ENCODE measurements at places on chromosomes 7 and 10.

DNA sequence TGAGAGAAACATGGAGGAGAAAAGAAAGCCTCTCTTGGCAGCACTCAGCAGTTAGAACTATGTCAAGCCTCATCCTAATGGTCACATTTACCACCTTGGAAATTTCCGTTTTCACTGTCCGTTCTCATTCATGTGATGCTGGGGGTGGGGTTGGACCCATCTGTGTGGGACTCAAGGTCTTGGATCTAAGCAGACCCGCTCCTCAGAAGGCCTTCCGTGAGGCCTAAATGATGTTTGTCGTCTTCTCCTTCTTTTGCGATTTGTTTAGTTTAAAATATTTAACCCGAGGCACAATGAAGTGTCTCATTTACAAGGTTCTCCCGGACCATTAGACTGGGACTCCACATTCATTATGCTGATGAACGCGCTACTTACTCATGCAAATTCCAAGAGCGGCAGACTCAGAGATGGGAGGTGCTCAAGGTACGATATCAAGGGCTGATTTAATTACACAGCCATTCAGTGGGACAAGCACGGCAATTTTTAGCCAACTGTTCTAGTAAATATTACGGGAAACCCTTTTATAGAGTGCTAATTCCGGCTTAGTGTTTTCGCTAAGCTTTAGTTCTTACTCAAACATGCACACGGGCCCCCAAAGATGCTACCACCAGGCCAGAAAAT lies 109.1 kb upstream of the EFCAB10 start:
- DNase-seq: no peak

DNA sequence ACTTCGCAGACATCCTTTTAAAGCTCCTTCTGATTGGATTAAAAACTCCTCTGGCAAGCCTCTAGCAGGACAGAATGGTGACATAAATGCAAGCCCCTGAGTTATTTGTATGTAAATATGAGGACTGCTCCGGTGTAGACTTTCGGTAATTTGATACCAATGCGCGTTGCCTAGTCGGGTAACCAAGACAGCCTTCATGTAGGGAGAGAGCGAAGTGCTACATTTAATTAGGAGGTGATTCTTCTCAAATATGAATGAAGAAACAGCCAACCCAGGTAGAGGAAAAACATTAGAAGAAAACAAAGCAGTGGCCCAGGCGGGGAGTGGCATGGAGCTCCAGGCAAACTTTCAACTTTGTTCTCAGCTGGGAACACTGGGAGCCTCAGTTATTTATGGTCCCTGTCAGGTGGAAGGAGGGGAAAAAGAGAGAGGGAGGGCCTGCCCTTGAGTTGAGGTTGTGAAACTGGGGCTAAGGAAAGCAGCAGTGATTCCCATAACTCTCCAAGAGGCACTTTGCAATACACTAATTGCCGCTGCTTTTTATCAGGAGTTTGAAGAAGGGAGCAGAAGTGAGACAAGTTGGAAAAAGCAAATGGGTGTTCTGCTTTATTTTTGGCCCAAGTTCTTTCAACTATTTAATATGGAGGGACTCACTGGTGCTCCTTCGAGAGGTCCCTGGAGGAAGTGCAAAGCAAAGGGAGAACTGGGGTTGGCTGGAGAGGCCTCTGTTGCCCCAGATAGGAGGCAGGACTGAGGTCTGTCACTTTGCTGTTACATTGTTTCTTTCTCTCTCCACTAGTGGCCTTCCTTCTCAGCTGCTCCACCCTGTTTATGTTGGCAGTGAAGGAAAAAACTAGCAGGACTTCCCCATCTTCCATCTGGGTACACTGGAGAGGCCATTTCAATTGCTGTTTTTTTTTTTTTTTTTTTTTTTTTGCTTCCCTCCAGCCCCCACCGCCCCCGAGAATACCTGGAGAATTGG lies 234.6 kb upstream of the CCDC6 start:
- peak; percentile 14 for DNase-seq

- no peak for DNase-seq
Measured at GRCh38 chr7:106626376-106627164, 34.4 kb downstream of the CCDC71L start.

- DNase-seq: no peak
Measured at GRCh38 chr10:51257511-51258248, 183.4 kb downstream of the PRKG1 start.

DNA sequence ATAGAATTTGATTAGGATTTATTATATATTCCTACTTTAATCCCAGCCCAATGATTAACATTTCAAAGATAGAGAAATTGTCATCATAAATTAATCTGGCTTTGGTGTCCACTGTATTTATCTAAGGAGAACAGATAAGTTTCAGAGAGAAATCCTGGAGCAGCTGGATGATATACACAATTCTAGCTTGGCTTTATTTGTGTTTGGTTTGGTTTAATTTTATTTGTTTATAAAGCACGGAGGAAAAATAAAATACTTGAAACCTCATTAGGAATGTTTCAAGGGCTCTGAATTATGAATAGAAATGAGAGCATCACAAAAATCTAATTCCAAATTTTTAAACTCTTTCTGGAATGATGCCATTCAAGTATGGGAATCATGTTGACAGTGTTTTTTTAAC lies 42.1 kb downstream of the SEMA3D start:
- no peak for DNase-seq

GRCh38 chr7:31729195-31729804 lies 42.3 kb downstream of the PPP1R17 start:
- DNase-seq: no peak

- DNase-seq: no peak
Measured at GRCh38 chr7:17357952-17358351, 59.5 kb downstream of the AHR start.

DNA sequence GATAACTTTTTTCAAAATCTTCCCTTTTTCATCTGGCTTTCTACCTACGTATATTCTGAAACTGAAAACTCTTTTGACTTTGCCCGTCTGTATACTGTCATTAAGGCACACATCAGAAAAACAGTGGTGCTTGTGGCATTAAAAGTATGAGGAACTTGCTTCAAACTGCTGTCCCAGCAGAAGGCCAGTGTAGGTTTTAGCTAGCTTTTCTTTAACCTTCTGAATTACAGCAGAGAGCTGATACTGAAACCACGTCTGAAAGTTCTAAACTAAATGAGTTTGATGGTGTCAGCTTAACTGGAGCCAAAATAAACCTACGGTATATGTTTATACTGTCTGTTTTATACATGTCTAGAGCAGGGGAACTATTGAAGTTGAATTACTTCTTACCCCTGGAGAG lies 283.4 kb downstream of the TFEC start:
- DNase-seq: no peak

GRCh38 chr10:88858491-88858890 lies 6.8 kb upstream of the ANKRD22 start:
- DNase-seq: no peak

DNA sequence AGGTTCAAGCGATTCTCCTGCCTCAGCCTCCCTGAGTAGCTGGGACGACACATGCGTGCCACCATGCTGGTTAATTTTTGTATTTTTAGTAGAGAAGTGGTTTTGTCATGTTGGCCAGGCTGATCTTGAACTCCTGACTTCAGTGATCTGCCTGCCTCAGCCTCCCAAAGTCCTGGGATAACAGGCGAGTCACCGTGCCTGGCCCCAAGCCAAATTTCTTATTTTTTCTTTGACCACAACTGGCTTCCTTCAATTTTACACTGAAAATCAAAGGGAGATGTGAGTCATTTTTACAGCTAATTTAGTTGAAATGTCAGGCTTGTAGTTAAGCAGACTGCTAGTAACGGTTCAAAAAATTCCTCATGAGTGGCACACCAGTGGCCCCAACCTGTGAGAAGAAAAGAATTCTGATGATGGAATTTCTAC lies 7.8 kb downstream of the RNF216 start:
- no peak for DNase-seq

DNA sequence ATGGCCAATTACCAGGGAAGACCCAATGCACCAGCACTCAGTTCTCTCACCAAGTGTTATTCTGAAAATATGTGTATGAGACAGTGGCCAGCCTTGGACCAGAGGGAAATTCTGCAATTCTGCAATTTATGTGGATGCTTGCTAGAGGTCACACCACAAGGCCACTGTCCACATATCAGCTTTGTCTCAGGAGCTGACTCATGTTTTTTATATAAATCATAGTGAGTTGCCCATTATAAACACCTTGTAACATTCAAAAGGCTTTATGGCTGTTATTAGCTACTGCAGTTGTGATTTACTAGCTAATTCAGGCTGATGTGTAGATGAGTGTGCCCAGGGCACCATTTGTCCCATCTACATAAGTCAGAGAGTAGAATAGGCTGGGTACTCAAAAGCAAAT lies 649.0 kb downstream of the LRMDA start:
- no peak for DNase-seq

DNA sequence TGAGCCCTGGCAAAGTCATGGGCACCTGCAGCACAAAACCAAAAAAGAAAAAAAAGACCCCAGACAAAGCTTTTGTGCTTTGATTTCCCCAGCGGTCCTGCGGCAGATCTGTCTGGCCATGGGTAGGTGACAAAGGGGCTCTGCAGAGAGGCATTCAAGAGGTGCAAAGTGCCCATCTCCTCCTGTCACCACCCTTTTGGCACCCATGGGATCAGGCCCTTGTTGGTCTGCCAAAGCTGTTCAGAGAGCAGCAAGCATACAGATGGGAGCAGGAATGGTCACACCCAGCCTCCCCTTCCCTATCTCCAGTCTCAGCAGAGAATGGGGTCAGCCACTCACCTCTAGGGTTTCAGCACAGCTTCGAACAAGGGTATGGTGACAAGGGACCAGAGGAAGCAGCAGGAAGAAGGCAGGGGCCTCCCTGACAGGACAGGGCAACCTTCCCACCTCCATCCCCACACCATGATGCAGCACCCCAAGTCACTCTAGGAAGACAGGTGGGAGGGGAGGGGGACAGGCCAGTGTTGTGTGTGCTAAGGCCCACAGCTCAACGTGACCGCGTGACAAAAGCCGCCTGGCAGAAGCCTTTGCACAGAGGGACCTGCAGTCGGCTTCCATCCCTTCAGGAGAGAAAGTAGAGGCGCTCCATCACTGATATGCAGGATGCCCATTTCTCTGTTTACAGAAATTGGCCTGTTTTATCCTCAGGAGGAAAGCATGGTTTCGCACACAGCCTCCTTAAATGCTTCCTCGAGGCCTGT lies 6.3 kb downstream of the CAMK2G start:
- DNase-seq: no peak

DNA sequence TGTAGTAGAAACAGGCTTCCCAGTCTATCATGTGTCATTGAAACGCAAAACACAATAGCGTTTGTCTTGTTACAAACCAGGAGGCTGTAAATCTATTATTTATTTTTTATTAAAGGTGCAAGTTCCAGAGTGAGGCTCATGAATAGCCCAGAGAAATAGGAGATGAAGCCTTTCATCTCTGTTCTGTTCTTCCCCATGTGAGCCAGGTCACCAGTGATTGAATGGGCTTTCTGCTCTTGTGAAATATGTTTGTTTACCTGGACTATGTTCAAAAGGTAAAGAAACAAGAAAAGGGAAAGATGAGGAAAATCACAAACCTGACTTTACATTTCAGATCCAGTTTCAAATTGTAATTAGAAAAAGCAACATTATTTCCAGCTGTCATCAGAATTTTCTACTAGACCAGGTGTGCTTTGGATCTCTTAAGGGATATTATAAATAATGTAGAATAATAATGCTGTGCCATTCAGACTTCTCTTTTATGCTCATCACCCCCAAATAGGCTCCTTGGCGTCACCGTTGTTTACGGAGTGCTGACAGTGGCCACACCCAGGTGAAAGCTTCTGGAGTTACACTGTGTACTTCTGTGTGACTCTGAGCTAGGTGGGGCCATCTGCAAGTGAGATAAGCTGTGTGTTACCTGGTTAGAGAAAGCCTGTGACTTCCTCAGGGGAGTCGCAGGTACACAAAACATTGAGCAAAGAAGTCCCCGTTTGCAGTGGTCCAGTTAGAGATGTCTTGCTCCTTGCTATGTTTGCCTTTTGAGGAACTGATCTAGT lies 274.9 kb downstream of the SDK1 start:
- no peak for DNase-seq

DNA sequence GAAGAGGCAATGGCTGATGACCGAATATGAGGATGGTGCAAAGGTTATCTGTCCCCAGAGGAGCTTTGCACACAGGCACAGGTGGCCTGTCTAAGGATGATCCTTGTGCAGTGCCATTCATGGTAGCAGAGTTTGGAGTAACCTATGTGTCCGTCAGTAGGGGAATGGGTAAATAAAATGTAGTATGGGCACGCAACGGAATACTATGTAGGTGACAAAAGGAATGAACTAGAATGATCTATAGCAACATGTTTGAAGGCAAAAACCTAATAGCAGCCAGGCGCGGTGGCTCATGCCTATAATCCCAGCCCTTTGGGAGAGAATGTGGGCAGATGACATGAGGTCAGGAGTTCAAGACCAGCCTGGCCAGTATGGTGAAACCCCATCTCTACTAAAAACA lies 41.6 kb upstream of the ECHDC3 start:
- no peak for DNase-seq

GRCh38 chr10:51716981-51717380 lies 17.6 kb upstream of the CSTF2T start:
- DNase-seq: no peak

DNA sequence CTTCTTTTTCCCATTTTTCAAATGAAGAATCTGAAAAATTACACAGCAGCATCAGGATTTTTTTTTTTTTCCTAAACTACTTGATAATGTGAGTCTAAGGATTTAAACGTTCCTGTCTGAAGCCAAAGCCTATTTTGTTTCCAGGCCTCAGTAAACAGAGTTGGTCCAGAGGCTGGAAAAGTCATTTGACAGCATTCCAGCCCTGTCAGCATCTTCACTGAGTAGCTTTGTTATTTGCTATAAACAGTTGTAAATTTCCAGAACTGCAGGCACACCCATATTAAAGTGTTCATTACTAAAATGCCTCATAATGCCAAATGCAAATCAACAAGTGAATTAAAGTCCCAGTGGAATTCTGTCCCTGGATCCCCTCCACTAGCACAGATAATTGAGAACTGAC lies 35.5 kb upstream of the KMT2E start:
- no peak for DNase-seq

GRCh38 chr7:21125297-21125696 lies 302.6 kb upstream of the SP4 start:
- DNase-seq: no peak

DNA sequence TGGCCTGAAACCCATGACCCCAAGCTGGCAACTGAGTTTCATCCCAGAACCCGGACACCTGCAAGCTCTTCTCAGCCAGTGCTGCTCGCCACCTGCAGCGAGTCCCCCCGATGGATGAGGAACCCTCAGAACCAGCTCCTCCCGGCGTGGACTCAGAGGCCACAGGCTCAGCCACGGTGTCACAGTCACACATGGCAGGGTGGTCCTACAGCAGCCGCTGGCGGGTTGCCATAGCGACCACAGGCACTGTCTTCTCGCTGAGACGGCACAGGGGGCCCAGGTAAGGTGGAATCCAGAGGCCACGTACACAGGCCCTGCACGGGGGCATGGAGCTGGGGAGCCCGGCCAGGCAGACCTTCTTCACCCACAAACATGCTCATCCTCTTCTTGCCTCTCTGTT lies 53.4 kb downstream of the DPYSL4 start:
- DNase-seq: no peak

DNA sequence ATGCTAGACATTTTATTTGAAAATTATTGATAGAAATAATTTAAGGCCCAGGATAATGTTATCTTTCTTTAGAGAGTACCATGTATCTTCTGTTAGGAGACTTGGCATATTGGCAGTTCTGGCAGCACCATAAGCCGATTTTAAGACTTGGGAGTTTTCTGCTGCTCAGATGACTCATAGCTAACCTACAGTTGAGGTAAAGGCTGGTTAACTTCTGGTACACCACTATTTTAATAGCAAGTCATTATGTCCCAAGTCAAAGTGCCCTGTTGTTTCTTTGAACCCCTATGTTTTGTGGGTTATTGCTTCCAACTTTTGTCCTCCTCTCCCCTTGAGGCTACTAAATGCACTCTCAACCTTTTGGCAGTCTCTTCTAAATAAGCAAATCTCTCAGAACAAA lies 25.2 kb downstream of the ATRNL1 start:
- no peak for DNase-seq

Data from NCI-H187 treated with DMSO at 0.1 percent for 48 hours (cell line).